Aorta (tissue), 5 donors: ENCODE measurements at places on chromosomes 5 and 9. TPM values are rescaled to one million over a fixed set of nuclear protein-coding genes. Genes with fewer than 3 reads are reported as not detected.

Gene PCDHA4
- polyA plus RNA-seq: 0.05 TPM

Gene RHOBTB3
- polyA plus RNA-seq: 13.4 TPM

Gene ZNF879
- 1.4 TPM for polyA plus RNA-seq

Gene FOXI1
- not detected for polyA plus RNA-seq

Gene CAMK4
- not detected for polyA plus RNA-seq

Gene INSYN2B
- polyA plus RNA-seq: not detected

Gene FRMD3
- 1.8 TPM for polyA plus RNA-seq

Gene CSF1R
- 15.0 TPM for polyA plus RNA-seq

Gene ECM2
- polyA plus RNA-seq: 47.8 TPM

Gene DEPDC1B
- 2.1 TPM for polyA plus RNA-seq

DNA sequence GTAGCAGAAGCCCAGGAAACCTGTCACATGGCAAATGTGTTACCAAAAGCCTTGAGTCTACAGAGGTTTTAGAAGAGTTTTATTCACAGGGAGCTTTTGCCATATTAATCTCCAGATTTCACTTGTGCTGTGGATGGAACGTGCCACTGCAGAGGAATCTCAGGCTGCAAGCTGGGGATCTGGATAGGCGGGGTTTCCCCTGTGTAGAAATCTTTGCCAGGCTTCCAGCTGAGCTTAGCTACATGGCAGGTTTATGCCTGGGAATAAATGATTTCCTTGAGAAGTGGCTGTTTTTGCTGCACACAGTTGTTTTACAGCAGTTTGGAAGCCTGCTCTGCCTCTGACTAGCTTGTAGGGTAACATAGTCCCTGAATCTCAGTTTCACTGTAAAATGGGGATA is 224.6 kb upstream of the PLPPR1 start:
- no peaks in the 10 kb centered on the region for H3K27me3 ChIP-seq
- no peaks in the 10 kb centered on the region for H3K4me1 ChIP-seq
- no peak overlapping the region for H3K4me3 ChIP-seq
- H3K27ac ChIP-seq: no peak overlapping the region
- no peaks in the 10 kb centered on the region for H3K36me3 ChIP-seq

DNA sequence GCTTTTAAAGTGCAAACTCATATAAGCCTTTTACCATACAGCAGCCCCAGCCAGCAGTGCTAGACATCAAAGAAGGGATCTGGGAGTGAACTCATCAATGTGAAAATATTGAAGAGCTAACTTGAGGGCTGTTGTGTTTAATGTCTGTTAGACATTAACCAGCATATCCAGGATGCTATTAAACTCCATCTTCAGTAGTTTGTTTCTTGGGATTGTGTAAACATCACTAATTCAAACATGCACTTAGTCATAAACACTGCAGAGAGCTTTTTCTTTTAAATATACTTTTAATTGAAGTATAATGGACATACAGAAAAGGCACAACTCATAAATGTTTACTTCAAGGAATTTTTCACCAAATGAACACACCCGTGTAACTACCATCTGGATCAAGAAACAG is 81.8 kb downstream of the TMEM252 start:
- H3K4me1 ChIP-seq: peaks cover 4% of the 10 kb centered on the region
- H3K4me3 ChIP-seq: no peak overlapping the region
- no peak for DNase-seq
- H3K27ac ChIP-seq: no peak overlapping the region
- H3K36me3 ChIP-seq: no peaks in the 10 kb centered on the region

DNA sequence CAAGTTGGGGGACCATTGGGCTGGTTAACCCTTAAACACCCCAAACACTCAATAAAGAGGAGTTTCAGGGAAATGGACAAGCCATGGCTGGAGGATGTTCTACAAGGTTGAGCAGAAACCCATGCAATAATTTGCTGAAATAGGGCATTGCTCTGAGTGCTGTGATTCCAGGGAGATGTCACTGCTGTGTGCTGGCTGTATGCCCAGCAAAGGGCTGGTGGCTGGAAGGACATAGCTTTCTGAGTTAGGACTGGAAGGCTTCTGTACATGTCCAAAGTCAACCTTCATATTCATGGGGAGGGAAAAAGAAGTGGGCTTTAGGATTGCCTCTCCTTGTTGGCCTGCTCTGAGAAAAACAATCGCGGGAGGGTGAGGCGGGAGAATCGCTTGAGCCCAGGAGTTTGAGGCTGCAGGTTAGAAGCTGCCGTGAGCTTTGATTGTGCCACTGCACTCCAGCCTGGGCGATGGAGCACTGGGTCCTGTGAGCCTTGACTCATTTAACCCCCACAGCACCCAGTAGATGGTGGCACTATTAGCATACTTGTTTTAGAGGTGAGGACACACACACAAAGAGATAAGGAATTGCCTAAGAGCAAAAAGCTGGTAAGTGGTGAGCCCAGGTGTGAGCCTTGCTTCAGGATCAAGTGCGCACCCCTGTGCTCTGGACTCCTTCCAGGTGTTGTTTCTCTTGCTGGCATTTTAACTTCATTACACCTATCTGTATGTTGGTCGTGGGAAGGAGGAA is 20.4 kb downstream of the IL12B start:
- no peaks in the 10 kb centered on the region for H3K36me3 ChIP-seq
- DNase-seq: no peak
- H3K27me3 ChIP-seq: no peaks in the 10 kb centered on the region
- H3K4me3 ChIP-seq: no peak overlapping the region
- no peak overlapping the region for H3K27ac ChIP-seq
- no peaks in the 10 kb centered on the region for H3K4me1 ChIP-seq

GRCh38 chr9:114003758-114004157 is 74.3 kb downstream of the AMBP start:
- no peaks in the 10 kb centered on the region for H3K36me3 ChIP-seq
- no peaks in the 10 kb centered on the region for H3K4me1 ChIP-seq
- H3K27ac ChIP-seq: peak overlapping the region; percentile 91

DNA sequence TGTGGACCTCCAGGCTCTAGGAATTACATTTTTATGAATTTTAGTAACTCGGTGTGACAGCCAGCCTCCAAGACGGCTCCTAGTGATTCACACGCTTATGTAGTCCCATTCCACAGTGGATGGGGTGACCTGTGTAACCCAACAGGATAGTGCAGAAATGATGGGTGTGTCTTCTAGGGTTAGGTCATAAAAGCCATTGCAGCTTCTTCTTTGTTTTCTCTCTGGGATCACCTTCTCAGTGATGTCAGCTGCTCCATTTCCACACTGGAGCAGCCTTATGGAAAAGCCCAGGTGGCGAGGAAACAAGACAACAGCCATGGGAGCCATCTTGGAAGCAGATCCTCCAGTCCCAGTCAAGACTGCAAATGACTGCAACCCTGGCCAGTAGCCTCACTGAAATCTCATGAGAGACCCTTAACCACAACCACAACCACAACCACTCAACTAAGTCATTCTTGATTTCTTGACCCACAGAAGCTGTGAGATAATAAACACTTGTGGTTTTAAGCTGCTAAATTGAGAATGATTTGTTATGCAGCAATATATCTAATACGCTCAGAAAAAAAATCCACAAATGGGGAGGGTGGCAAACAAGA is 5.1 kb upstream of the GNPDA1 start:
- H3K36me3 ChIP-seq: no peaks in the 10 kb centered on the region
- H3K4me1 ChIP-seq: no peaks in the 10 kb centered on the region
- no peak overlapping the region for H3K4me3 ChIP-seq

DNA sequence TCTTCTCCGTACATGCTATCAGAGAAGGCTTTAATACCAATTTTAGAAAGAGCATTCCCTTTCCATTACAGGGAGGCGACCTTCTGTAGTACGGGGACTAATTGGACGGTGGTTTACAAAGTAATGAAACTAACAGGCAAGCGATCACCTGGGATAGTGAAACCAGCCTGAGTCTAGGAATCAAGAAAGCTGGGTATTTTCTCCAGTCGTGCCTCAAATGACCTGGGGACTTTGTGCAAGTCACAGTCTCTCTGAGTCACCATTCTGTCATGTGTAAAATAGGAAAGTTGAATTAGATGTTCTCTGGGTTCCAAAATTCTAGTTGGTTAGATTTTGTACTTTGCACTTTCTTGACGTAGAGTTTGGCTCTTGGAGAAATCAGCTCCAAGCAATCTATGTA is 22.7 kb upstream of the SSBP2 start:
- H3K4me1 ChIP-seq: peaks cover 4% of the 10 kb centered on the region
- no peak for DNase-seq
- H3K36me3 ChIP-seq: no peaks in the 10 kb centered on the region
- H3K27ac ChIP-seq: peak overlapping the region; percentile 71
- no peaks in the 10 kb centered on the region for H3K27me3 ChIP-seq
- no peak overlapping the region for H3K4me3 ChIP-seq

GRCh38 chr5:42991404-42992087 is 48.6 kb downstream of the ANXA2R start:
- no peak overlapping the region for H3K4me3 ChIP-seq
- H3K27ac ChIP-seq: no peak overlapping the region
- no peaks in the 10 kb centered on the region for H3K36me3 ChIP-seq
- DNase-seq: peak; percentile 49
- H3K27me3 ChIP-seq: no peaks in the 10 kb centered on the region

DNA sequence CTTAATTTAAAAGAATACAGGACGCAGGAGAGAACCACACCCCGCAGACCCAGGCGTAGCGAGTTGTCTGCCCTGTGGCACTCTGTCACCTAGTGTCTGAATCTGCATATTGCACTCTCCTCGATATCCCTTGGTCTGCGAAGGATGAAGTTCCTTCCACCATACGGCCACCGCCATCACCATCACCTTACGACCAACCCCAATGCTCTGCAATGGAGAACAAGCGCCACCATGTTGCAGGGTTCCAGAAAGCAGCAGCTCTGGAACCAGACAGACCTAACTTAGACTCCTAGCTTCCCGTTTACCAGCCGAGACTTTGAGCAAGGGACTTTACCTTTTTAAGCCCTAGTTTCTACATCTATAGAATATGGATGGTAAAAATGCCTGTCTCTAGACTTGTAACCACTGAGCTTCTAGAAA is 77.4 kb upstream of the DMRT1 start:
- H3K36me3 ChIP-seq: no peaks in the 10 kb centered on the region
- H3K27ac ChIP-seq: no peak overlapping the region
- H3K4me3 ChIP-seq: no peak overlapping the region
- H3K27me3 ChIP-seq: no peaks in the 10 kb centered on the region

DNA sequence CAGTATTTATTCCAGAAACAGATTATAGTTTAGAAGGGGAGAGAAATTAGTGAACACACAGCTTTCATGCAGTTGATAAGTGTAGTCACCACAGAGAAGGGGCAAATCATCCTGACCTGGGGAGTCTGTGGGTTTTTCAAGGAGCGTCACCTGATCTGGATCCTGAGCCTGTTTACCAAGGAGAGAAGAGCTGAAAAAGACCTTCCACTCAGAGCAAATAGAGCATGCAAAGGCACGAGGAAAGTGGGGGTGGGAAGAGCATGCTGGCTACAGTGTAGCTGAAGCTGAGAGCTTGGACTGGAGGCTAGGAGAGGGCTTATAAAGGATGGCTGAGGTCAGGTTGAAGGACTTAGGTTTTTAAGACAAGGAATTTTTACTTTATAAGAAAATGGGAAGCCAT is 30.4 kb downstream of the ACO1 start:
- H3K4me1 ChIP-seq: no peaks in the 10 kb centered on the region
- H3K27me3 ChIP-seq: no peaks in the 10 kb centered on the region
- no peak for DNase-seq
- no peak overlapping the region for H3K4me3 ChIP-seq

GRCh38 chr9:109475526-109475925 is 22.6 kb downstream of the PTPN3 start:
- no peaks in the 10 kb centered on the region for H3K27me3 ChIP-seq
- H3K27ac ChIP-seq: peak overlapping the region; percentile 31
- peaks cover 5% of the 10 kb centered on the region for H3K4me1 ChIP-seq
- H3K4me3 ChIP-seq: no peak overlapping the region
- no peak for DNase-seq

DNA sequence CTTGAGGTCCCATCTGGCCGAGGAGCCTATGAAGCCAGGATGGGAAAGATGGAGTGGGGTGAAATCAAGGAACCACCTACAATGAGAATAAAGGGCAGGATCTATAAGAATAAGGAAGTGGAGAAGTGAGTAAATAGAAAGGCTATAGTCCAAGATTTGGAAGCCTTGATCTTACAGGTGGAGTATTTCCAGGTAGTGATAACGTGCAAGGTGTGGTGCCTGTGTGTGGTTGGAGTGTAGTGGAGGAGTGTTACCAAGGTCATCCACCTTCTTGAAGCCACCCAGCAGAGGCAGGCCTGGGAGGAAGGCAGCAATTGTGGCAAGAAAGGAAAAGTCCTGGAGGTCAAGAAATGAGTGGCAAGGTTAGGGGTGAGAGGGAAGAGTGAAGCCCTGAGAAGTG is 72.9 kb downstream of the IQGAP2 start:
- no peak overlapping the region for H3K4me3 ChIP-seq
- no peak overlapping the region for H3K27ac ChIP-seq
- no peaks in the 10 kb centered on the region for H3K27me3 ChIP-seq

GRCh38 chr9:11973511-11973910 is 719.7 kb upstream of the TYRP1 start:
- no peaks in the 10 kb centered on the region for H3K27me3 ChIP-seq
- no peak overlapping the region for H3K27ac ChIP-seq
- H3K36me3 ChIP-seq: no peaks in the 10 kb centered on the region
